Activated CD8-positive, alpha-beta T cell treated with anti-CD3 and anti-CD28 coated beads for 36 hours (primary cell): ENCODE measurements at places on chromosomes 16 and 17.
A peak's percentile ranks its signal among the peaks of the same experiment; 100 is the strongest.

DNA sequence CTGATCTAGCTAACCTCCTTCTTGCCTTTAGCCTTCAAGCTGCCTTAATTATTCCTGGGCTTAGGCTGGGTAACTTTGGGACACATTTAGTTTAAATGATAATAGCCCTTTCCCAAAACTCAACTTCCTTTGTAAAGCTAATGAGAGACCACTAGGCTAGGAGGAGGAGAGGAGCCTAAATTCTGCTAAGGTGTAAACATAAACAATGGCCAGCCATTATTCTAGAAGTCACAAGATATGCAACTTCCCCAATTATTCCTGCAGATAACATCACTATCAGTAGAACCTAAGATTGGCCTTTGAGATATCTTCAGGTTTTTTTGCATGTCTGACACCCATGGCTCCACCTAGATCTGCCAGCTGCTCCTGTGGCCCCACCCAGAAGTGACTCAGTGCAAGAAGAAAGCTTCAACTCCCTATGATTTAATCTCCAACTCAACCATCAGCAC is 131.2 kb upstream of the FAM20A start:
- H3K36me3 ChIP-seq = no peaks in the 10 kb centered on the region
- no peak overlapping the region for H3K4me3 ChIP-seq
- no peak overlapping the region for H3K27ac ChIP-seq
- H3K4me1 ChIP-seq = no peaks in the 10 kb centered on the region

GRCh38 chr17:58779446-58779845 is 23.8 kb downstream of the PPM1E start:
- no peak for DNase-seq
- no peaks in the 10 kb centered on the region for H3K36me3 ChIP-seq
- H3K27me3 ChIP-seq = peaks cover 2% of the 10 kb centered on the region
- H3K27ac ChIP-seq = no peak overlapping the region
- H3K4me1 ChIP-seq = no peaks in the 10 kb centered on the region

DNA sequence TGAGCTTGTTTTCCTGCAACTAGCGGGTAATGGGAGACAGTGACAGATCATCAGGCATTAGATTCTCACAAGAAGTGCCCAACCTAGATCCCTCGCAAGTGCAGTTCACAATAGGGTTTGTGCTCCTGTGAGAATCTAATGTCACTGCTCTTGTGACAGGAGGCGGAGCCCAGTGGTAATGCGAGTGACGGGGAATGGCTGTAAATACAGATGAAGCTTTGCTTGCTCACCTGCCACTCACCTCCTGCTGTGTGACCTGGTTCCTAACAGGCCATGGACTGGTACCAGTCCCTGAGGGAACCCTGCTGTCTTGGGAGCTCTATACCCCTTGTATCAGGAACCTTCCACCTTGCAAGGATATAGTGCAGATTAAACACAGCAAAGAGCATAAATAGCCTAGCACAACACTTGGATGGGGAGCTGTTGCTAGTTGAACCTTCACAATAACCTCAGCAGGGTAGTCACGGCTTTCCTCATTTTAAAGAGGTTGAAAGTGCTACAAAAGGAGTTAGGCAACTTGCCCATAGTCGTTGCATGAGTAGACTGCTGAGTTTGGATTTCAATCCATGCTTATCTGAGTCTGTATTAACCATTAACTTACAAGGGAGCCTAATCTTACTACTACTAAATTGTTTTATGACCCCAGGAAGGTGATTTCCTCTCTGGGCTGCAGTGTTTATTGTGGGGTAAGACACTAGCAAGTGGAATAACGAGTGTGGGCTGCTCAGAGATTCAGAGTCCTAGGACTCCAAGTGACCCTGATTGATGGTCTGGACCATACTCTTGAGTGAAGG is 156.6 kb upstream of the ZFHX3 start:
- no peak overlapping the region for H3K4me3 ChIP-seq
- H3K27ac ChIP-seq = no peak overlapping the region
- no peaks in the 10 kb centered on the region for H3K27me3 ChIP-seq
- H3K36me3 ChIP-seq = no peaks in the 10 kb centered on the region
- no peak for DNase-seq

GRCh38 chr16:31050280-31051030 is 17.1 kb downstream of the STX4 start:
- H3K27me3 ChIP-seq = no peaks in the 10 kb centered on the region
- no peak overlapping the region for H3K27ac ChIP-seq
- H3K36me3 ChIP-seq = no peaks in the 10 kb centered on the region
- H3K4me1 ChIP-seq = peaks cover 4% of the 10 kb centered on the region

- H3K27ac ChIP-seq = no peak overlapping the region
- no peaks in the 10 kb centered on the region for H3K36me3 ChIP-seq
- no peak overlapping the region for H3K4me3 ChIP-seq
- no peak for DNase-seq
Observed at GRCh38 chr16:9906218-9906617, 276.0 kb downstream of the GRIN2A start.

DNA sequence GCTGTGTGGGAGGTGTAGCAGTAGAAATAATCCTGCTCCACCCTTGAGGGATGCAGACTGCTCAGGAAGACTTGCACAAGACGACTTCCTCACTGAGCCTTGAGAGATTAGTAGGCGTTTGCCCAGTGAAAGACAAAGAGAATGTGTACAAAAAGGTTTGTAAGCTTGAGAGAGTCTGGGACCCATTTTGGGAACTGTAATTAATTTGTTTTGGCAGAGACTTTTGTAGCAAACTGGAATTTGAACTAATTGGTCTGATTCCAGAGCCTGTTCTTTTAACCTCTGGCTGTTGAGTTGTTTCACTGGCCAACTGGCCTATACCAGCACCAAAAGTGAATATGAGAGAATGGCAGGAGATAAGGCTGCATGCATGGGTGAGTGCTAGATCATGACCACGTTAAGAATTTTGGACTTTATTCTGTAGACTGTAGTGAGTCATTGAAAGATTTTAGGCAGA is 75.5 kb downstream of the AATF start:
- no peak overlapping the region for H3K27ac ChIP-seq
- H3K4me3 ChIP-seq = no peak overlapping the region
- H3K36me3 ChIP-seq = peaks cover 27% of the 10 kb centered on the region
- DNase-seq = no peak
- H3K27me3 ChIP-seq = no peaks in the 10 kb centered on the region

DNA sequence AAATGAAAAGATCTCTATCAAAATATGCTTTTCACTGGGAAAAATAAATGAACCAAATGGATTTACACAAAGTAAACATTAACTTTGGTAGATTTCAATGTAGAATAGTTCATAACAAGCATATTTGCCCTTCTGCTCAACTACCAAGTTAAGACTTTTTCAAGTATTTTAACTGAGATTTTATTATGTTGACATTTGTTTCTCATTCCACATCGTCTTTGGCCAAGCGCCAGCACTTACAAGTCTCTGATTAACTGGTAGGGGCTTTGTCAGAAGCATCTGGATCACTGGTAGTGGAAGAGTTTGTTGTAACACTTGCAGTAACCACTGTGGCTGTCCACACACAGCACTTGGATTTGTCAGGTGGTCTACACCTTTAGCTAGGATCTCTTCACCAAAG is 22.9 kb downstream of the SLFN12L start:
- peaks cover 74% of the 10 kb centered on the region for H3K36me3 ChIP-seq
- peaks cover 75% of the 10 kb centered on the region for H3K4me1 ChIP-seq
- H3K27ac ChIP-seq = no peak overlapping the region
- DNase-seq = no peak
- no peaks in the 10 kb centered on the region for H3K27me3 ChIP-seq

DNA sequence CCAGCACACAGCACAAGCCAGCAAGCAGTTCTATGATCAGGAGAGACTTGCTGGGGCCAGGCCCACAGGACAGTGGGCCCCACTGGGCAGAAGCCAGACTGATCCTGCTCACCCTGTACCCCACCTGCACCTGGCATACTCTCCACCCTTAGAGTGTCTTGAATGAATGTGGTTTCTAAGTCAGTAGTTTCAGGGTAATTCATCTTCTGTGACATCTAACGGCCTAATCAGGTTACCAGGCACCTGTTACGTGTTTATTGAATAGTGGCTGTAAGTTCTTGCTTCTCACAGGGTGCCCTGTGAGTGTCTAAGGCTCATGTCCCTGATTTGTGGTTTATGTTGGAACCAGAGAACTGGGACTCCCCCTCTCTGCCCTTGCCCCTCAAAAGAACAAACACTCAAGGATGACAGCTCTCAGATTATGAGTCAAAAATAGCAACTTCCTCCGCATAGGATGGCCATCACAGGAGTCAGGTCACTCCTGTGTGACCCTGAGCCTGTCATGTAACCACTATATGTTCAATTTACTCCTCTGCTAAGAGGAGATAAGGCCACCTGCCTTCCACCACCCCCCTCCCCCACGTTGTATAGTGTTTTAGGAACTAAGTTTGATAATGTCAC is 7.0 kb upstream of the OR2C1 start:
- peaks cover 3% of the 10 kb centered on the region for H3K4me1 ChIP-seq
- H3K36me3 ChIP-seq = no peaks in the 10 kb centered on the region
- DNase-seq = peak; percentile 12
- no peaks in the 10 kb centered on the region for H3K27me3 ChIP-seq

DNA sequence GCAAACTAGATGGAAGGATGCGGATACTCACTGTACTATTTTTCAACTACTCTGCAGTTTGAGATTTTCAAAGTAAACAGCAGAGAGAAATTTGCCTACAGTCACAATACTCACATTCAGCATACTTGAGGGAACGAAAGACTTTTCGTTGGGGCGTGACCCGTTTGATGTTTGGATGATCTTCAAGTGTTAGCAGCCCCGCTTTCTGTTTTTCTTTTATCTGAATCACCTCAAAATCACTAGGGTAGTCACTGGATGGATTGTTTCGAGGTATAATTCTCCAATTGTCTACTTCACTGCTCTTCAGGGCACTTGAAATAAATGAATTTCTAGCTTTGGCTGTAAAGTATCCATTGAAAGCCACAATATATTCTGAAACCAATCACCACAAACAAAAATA is 17.8 kb downstream of the MBTPS1 start:
- no peak overlapping the region for H3K4me3 ChIP-seq
- DNase-seq = no peak
- no peaks in the 10 kb centered on the region for H3K27me3 ChIP-seq
- peaks cover 34% of the 10 kb centered on the region for H3K4me1 ChIP-seq
- no peak overlapping the region for H3K27ac ChIP-seq
- H3K36me3 ChIP-seq = peaks cover 33% of the 10 kb centered on the region

GRCh38 chr17:2435181-2435741 is 34.4 kb upstream of the MNT start:
- H3K36me3 ChIP-seq = peaks cover 31% of the 10 kb centered on the region
- peaks cover 6% of the 10 kb centered on the region for H3K4me1 ChIP-seq
- DNase-seq = no peak
- H3K4me3 ChIP-seq = no peak overlapping the region
- H3K27me3 ChIP-seq = no peaks in the 10 kb centered on the region

DNA sequence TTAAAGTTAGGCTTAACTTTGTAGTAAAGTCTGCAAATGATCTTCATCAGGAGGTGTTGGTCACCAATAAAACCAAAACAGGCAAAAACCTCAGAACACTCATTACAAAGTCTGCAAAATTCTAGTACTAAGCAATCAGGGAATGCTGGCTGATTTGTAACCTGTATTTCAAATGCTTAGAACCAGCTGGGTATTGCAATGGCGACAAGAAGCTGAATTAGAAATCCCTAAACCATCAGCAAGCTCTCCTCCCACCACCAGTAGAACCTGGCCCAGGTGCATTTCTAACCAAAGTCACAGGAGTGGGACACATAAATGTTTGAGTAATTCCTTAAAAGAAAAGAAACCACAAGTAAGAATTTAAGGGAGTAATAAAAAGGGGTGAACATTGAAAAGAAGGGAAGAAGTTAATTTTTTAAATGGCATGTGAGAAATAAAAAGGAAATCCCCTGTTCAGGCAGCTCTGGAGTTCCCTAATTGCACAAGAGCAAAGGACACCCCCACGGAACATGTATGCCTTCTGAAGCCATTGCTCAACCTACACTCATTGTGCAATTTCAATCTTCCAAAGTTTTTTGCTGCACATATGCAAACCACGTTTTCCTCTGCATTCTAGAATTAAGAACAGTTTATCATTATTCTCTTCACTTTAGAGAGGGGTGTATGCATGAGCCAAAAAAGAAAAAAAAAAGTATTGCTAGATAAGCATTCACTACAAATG is 102.9 kb downstream of the HIC1 start:
- DNase-seq = no peak
- H3K36me3 ChIP-seq = peaks cover 24% of the 10 kb centered on the region
- no peak overlapping the region for H3K4me3 ChIP-seq
- peaks cover 20% of the 10 kb centered on the region for H3K4me1 ChIP-seq

DNA sequence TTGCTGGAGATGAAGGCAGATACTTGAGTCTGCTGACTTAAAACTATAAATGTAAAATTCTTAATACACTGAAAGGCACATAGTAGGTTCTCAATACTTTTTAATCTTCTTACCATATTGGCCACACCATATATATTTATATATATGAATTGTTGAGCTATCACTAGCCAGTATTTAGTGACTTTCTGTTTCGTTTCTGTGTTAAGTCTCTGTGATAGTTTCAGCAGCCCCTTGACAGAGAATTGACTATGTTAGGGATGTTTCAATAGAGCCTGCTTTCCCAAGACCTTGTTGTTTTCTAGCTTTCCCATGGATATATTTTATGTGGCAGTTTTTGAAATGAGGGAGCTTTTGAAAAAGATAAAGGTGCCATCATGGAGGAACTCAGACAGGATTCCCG is 206.5 kb upstream of the GOT2 start:
- no peaks in the 10 kb centered on the region for H3K4me1 ChIP-seq
- no peak overlapping the region for H3K27ac ChIP-seq
- no peaks in the 10 kb centered on the region for H3K27me3 ChIP-seq
- no peak for DNase-seq

- no peaks in the 10 kb centered on the region for H3K36me3 ChIP-seq
- no peak overlapping the region for H3K4me3 ChIP-seq
- peaks cover 17% of the 10 kb centered on the region for H3K4me1 ChIP-seq
Observed at GRCh38 chr16:89843409-89844350, 15.4 kb downstream of the SPIRE2 start.

- no peaks in the 10 kb centered on the region for H3K36me3 ChIP-seq
- no peaks in the 10 kb centered on the region for H3K27me3 ChIP-seq
- peaks cover under 1% of the 10 kb centered on the region for H3K4me1 ChIP-seq
- H3K4me3 ChIP-seq = no peak overlapping the region
- H3K27ac ChIP-seq = no peak overlapping the region
Observed at GRCh38 chr16:68395815-68396214, 52.5 kb downstream of the SMPD3 start.

DNA sequence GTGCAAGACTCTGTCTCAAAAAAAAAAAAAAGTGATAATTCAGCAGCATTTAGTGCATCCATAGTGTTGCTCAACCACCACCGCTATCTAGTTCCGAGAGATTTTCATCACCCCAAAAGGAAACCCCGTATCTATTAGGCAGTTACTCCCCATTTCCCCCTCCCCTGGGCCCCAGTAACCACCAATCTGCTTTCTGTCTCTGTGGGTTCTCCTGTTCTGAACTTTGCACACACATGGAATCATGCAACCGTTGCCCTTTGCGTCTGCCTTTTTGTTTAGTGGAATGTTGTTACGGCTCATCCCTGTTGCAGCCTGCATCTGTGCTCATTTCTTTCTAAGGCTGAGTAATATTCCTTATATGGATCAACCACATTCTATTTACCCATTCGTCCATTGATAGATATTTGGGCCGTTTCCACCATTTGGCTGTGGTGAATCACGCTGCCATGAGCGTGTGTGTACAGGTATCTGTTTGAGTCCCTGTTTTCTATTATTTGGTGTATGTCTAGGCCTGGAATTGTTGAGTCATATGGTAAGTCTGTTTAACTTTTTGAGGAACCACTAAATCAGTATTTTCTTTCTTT is 8.7 kb upstream of the SYNGR2 start:
- H3K27me3 ChIP-seq = no peaks in the 10 kb centered on the region
- H3K4me3 ChIP-seq = no peak overlapping the region
- H3K4me1 ChIP-seq = peaks cover 12% of the 10 kb centered on the region
- DNase-seq = no peak
- no peaks in the 10 kb centered on the region for H3K36me3 ChIP-seq

GRCh38 chr17:35795007-35795870 is at the start of gene MMP28:
Gene MMP28, minus strand, starts transcription at chr17:35795641. Its CDS starts 264 bp downstream, at chr17:35795377.
- H3K36me3 ChIP-seq = no peaks in the 10 kb centered on the region
- no peak within 1 kb of the TSS for H3K27ac ChIP-seq
- peak; percentile 64 for DNase-seq
- peak within 1 kb of the TSS; percentile 68 for H3K4me3 ChIP-seq
- H3K4me1 ChIP-seq = peaks cover 17% of the 10 kb centered on the region
